ENCODE measurements at places on chromosomes 6 and 20. TPM values are rescaled to one million over a fixed set of nuclear protein-coding genes. Genes with fewer than 3 reads are reported as not detected.

- DNase-seq: no peak
Observed at GRCh38 chr20:52263757-52264156, 72.2 kb upstream of the ZFP64 start.

DNA sequence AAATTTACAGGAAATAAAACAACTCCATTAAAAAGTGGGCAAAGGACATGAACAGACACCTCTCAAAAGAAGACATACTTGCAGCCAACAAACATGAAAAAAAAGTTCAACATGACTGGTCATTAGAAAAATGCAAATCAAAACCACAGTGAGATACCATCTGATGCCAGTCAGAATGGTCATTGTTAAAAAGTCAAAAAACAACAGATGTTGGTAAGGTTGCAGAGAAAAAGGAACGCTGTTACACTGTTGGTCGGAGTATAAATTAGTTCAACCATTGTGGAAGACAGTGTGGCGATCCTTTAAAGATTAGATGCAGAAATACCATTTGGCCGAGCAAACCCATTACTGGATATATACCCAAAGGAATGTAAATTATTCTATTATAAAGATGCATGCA lies 858.0 kb upstream of the FLRT3 start:
- no peak for DNase-seq

DNA sequence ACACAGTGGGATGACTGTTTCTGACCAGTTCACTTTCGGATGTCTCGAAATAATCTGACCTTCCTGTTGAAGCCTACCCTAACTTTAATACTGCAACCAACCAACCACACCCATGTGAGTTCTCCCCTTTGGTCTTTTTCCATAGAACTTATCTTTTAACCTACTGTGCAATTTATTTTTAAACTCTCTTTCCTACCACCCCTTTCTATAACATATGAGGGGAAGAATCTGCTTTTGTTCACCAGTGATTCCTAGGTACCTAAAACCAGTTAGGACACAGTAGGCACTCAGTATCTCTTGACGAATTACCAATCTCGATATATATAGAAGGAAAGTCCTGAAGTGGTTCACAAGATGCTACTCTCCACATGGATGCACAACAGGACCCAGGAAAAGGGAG lies 7.0 kb downstream of the COX7A2 start:
- no peak for DNase-seq

The SLC17A3 gene
- total RNA-seq: 0.58 TPM

The PRDM13 gene
- not detected for total RNA-seq

The PCK1 gene
- total RNA-seq: 0.25 TPM

Data from T-cell (primary cell).